Stimulated activated CD8-positive, alpha-beta memory T cell treated with anti-CD3 and anti-CD28 coated beads, Interleukin-4, amount 100 ng/mL, for 1 hour (primary cell): ENCODE measurements at places on chromosomes 5 and 9.

DNA sequence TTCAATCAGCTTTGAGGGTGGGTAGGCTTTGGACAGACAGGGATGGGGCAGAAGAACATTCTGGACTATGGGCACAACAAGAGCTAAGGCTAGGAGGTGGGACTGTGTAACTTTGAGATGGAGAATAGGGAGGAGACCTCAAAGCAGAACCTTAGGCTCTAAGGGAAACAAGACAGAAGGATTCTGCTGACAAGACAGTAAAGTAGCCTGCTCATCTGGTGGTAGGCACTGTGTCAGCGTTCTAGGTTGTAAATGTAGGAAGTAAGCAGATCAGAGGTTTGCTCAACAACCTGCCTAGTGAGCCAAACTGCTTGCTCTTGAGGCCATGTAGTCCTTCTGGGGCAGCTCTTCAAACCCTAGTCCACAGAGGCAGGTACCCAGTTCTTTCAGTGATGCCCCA, 15.0 kb upstream of the IL12B start:
- no peak for DNase-seq

DNA sequence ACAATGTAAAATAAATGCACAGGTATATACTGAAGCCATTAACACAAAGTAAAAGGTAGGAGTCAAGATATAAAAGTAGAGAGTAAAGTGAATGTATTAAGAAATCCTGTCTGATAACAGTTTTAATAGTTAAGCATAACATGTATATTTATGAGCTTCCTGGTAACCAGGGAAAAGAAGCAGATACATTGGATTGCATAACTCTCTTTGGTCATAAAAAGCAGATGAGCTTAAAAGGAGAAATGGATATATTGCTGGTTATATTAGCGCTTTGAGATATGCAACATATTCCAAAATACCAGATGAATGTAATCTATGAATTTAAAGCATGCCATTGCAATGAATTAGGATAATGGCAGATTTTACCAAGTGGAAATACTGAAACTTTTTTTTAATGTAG, 6.2 kb upstream of the TNFSF8 start:
- no peak for DNase-seq

GRCh38 chr5:94709277-94709676, 90.8 kb downstream of the SLF1 start:
- no peak for DNase-seq

DNA sequence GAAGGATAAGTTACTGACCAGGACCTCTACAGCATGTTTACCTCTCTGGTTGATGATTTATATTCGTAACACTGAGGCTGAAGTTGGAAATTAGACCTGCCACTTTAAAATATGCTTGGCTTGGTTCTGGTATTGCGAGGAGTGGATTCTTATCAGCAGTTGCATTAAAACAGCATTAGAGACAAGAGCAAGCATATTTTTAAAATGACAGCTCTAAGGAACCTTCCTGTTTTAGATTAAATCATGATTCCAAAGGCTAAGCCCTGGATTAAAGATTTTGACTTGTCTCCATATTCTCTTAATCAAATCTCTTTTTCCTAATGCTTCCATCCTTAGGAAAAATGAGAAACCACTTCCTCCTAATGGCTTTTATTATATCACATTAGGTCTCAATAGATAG, 277.8 kb downstream of the KCTD16 start:
- DNase-seq: no peak
